DMS79 (cell line): ENCODE measurements at places on chromosomes 13 and 19.

DNA sequence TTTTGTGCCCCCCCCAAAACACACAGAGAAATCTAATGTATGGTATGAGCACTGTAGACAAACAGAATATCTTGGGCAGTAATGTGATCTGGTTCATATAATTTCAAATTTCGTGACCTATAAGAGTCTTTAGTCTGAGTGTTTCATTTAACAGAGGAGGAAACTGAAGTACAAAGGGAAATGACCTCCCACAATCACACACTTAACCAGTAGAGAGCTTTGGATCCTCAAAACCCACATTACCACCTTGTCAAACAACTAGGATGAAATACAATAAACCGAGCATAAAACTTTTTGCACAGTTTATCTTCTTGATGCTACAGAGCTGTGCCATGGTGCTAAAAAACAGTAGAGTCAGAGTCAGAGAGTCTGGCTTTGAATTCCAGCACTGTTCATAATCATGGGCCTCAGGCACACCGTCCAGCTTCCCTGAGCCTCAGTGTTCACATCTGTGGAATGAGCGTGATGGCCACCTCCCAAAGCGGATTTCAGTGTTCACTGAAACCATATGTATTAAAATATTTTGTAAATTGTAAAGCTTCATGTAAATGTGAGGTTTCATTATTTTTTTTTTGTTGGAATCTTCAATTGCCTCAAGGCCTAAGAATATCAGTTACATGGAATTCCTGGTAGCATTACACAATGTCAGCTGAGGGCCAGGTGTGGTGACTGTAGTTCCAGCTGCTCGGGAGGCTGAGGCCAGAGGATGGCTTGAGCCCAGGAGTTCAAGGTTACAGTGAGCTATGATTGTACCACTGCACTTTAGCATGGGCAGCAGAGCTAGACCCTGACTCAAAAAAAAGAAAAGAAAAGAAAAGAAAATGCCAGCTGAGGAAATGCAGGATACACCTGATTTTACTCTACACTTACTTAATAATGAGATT is 126.4 kb upstream of the FRY start:
- no peak for DNase-seq

DNA sequence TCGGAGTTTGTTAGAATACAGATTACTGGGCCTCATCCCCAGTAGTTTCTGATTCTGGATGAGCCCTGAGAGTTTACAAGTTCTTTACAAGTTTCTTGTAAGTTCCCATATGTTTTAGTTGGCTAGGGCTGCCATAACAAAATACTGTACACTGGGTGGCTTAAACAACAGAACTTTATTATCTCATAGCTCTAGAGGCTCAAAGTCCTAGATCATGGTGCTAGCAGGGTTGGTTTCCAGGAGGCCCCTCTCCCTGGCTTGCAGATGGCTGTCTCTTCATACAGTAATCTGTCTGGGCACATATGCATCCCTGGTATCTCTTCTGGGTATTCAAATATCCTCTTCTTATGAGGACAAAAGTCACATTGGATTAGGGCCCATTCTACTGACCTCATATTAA is 167.2 kb downstream of the KLF5 start:
- DNase-seq = no peak

DNA sequence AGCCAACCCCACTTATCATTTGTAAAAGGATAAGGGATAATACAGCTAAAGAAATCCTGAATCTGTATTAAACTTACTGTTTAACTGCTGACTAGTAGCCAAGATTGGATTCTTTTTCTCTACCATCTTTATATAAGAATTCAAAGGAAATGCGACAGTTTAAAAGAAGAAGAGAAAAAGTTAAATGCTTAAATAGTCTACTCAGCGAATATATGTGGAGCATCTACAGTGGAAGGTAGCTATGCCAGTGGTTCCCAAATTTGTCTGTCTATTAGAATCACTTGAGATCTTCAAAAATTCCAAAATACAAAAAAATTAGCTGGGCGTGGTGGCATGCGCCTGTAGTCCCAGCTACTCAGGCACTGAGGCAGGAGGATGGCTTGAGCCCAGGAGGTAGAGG is 60.8 kb upstream of the KLF5 start:
- DNase-seq = no peak

GRCh38 chr13:25771202-25771601 is 280.6 kb downstream of the SHISA2 start:
- DNase-seq = no peak

- DNase-seq = no peak
Measured at GRCh38 chr13:24709186-24709913, 29.1 kb downstream of the ATP12A start.
